ENCODE measurements at places on chromosomes 7 and 10.

- no peak for DNase-seq
Observed at GRCh38 chr7:107392830-107393229, 77.0 kb upstream of the GPR22 start.

DNA sequence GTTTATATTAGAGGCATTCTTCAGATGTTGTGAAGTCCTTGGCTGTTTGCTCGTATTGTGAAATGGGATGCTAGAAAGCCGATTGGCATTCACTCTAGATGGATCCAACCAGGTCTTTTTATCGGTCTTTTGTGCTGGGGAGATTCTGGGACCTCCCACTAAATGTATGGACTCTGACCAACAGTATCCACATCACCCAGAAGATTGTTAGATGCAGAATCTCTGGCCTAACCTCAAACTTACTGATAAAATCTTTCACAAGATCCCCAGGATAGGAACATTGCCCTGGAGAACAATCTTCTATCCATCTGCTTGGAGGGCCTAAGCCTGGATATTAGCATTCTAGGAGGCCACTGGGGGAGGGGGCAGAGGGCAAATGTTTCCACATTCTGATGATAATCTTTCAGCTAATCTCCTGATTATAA is 160.9 kb downstream of the PLXDC2 start:
- DNase-seq: no peak

GRCh38 chr7:50229964-50230363 is 74.6 kb upstream of the IKZF1 start:
- DNase-seq: no peak

DNA sequence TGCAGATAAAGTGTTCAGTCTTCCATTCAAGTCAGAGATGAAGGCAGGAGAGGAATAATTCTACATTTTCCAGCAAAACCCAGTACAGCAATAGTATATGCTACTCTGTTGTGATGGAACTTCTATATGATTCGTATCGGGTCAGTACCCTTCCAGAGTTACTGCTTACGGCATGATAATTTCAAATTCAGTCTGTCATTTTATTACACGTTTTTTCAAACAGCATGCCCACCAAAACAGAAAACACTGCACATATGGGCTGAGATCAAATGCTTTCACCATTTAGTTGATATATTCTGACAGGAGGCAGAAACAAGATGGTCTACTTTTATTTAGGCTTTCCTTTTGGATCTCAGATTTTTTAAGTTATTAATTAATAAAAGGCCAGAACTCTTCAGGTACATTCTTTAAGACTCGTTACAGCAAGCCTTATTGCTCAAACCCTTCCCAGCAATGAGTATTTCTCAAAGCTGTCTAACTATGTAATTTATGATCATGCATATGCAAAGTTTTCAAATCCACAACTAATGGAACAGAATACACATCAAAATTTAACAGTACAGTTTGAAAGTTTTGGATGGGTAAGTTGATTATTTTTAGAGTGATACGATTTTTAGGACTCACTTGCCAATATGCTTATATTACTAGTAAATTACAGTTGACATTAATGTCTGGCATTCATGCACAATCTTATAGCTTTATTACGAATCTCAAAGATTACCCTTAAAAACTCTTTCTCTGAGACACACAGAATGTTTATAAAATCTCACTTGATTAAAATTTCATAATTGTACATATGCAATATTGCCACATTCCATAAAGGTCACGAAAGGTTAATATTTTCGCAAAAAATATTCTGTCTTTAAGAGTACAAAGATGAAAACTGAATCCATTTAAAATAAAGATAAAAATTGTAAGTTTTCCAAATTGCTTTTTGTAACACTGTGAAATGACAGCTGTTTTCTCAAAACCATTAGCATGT is 91.0 kb downstream of the ANK3 start:
- DNase-seq: no peak

- DNase-seq: no peak
Observed at GRCh38 chr7:149727899-149728476, 45.4 kb downstream of the ZNF467 start.

Measured in NCI-H187 (cell line).